ENCODE measurements at places on chromosomes 1 and 21.

- no peak for DNase-seq
These were observed 15.4 kb upstream of the EPS15 start for GRCh38 chr1:51534447-51534846.

- DNase-seq = no peak
These were observed 9.0 kb downstream of the COL18A1 start for GRCh38 chr21:45413922-45414321.

GRCh38 chr1:213996320-213997037 lies 8.7 kb downstream of the PROX1 start:
- no peak for DNase-seq

GRCh38 chr1:106398391-106398790 lies 658.1 kb upstream of the PRMT6 start:
- no peak for DNase-seq

- no peak for DNase-seq
These were observed 35.2 kb downstream of the NEK2 start for GRCh38 chr1:211640301-211640630.

- no peak for DNase-seq
These were observed 55.2 kb downstream of the PUM1 start for GRCh38 chr1:31010086-31010989.

DNA sequence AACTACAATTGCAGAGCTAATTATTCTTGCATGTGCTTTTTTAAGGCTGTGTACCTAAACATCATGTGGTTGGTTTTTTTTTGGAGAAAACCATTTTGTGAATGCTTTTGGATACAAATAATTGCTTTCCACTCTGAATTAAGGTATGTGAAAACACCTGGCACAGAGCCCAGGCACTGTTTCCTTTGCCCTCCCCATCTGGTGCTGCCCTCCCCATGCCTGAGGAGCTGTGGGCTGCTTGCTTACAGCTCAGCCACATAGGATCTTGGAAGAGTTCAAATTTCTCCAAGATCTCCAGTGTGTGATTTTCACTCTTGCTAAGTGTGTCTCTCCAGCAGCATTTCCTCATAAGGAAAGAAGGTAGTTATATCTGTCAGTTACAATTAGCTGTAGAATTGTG lies 27.8 kb downstream of the DNM3 start:
- no peak for DNase-seq

DNA sequence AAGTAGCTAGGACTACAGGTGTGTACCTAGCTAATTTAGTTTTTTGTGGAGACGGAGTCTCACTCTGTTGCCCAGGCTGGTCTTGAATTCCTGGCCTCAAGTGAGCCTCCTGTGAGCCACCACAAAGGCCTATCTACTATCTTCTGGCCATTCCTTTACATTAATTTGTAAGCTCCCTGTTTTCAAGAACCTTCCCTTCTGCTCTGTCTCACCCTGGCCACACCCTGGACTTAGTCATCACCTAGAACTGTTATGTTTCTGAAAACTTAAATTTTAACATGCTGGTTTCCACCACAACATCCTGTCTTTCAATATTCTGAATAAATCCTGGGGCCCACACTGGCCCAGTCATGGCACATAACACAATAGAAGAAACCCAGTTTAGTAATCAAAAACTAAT lies 4.9 kb upstream of the B4GALT3 start:
- DNase-seq = no peak

Measured in memory B cell (primary cell).